ENCODE measurements at places on chromosomes 12 and 14.

GRCh38 chr14:68268197-68268596 is 448.6 kb downstream of the RAD51B start:
- DNase-seq: no peak

DNA sequence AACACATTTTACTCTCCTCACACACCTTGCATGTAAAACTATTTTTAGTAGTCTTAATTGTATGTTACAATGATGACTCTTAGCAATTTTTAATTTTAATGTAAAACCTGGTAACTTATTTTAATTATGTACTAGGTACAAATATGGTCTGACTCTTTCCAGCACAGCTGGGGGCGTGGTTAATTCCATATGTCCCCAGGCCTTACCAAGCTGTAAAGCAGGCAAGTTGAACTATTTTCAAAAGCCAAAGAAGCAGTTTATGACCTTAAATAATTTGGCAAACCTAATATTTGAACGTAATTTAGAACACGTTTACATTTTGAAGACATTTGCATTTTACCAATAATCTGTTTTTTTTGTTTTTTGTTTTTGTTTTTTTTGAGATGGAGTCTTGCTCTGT is 9.3 kb upstream of the ACOT6 start:
- no peak for DNase-seq

GRCh38 chr14:68486033-68486732 is 306.7 kb downstream of the ZFP36L1 start:
- DNase-seq: no peak

DNA sequence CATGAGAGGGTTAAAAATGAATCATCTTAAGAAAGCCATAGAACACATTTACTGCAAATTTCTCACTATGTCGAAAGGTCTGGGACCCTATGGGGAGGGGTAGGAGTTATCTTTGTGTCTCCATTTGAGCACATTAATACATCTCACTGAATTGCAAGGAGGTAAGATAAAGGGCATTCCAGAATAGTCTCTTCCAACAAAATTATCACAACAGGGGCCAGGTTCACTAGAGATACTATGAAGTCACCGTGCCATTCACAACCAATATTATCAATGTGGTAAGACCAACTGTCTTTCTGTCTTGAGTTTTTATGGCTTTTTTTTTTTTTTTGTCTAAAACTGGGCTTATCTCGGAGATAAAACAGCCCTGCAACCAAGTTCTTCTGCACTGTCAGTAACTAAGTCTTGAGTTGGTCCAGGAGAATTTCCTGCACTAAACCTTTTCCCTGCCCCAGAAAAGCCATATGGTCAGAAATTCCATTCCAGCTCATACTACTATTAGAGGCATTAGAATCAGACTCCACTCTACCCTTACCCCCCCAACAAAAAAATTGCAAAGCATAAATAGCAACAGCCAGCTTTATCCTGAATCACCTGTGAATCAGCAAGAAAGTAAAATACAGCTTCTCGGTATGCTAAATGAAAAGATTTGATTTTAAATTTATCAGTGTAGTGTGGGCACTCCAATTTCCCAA is 79.7 kb downstream of the PTPRR start:
- no peak for DNase-seq

- no peak for DNase-seq
These were observed 135.3 kb downstream of the NTF3 start for GRCh38 chr12:5567016-5567725.

DNA sequence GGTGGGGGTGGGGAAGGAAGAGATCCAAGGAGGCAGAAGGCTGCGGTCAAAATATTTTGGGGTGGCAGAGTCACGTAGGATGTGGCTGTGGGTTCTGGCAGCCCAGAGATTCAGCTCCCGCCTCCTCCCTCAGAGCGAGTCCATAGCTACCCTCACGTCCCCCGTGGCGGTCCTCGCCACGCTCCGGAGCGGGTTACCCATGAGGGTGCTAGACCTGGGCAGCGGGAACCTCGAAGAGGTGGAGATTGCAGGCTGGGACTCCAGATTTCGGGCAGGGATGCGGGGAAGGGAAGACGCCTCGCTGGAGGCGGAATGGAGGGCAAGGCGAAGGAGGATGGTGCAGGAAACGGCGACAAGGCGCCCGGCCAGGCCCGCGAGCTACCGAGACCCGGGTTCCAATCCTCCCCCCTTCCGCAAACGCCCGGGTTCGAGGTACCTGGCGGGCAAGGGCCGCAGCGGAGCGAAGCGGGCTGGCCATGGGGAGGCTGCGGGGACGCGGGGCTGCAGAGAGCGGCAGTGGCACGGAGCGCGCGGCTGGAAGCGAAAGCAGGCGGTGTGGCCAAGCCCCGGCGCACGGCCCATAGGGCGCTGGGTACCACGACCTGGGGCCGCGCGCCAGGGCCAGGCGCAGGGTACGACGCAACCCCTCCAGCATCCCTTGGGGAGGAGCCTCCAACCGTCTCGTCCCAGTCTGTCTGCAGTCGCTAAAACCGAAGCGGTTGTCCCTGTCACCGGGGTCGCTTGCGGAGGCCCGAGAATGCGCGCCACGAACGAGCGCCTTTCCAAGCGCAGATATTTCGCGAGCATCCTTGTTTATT is 46.2 kb downstream of the BCAT1 start:
- no peak for DNase-seq

GRCh38 chr14:67385120-67385519 is 25.0 kb downstream of the EIF2S1 start:
- no peak for DNase-seq

DNA sequence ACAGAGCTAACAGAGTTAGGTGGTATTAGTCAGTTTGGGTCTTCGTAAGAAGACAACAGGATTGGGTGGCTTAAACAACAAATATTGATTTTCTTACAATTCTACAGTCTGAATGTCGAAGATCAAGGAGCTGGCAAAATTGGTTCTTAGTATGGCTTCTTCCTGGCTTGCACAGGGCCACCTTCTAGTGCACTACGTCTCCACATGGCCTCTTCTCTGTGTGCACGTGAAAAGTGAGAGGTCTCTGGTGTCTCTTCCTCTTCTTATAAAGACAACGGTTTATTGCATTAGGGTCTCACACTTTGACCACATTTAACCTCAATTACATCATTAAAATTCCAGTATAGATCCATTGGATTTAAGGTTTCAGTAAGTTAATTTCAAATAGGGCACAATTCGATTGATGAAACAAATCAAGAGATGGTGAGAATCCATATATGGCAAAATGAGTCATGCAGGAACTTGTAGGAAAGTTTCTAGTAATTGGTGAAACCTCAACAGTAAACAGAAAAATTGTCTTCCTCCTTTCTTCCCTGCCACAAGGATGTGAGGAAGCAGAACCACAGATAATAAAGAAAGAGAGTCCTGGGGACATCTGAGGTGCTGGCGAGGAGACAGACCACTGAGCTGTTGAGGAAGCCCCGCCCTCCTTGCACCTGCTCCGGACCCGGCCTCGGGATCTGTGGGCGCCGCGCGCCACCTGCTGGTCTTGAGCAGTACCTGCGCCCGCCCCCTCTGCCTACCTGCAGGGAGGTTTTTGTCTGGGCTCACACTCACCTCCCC is 846.7 kb downstream of the TMEM121 start:
- peak; percentile 66 for DNase-seq

DNA sequence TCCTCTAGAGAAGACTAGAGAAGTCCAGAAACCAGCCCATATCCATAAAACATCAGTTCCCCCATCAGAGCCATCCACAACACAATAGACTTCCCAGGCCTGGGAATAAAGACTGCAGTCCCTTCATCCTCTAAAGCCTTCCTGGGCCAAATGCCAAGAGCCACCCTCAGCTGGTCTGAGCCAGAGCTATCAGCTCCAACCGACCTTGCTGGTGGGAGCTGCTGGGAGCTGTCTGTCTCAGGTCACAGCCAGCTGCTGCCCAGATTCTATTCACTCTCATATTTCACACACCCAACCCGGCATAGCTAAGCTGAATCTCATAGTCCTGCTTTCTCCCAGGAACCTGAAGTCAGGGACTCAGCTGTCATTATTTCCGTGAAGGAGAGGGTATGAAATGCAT is 10.9 kb upstream of the TFCP2 start:
- DNase-seq: no peak

DNA sequence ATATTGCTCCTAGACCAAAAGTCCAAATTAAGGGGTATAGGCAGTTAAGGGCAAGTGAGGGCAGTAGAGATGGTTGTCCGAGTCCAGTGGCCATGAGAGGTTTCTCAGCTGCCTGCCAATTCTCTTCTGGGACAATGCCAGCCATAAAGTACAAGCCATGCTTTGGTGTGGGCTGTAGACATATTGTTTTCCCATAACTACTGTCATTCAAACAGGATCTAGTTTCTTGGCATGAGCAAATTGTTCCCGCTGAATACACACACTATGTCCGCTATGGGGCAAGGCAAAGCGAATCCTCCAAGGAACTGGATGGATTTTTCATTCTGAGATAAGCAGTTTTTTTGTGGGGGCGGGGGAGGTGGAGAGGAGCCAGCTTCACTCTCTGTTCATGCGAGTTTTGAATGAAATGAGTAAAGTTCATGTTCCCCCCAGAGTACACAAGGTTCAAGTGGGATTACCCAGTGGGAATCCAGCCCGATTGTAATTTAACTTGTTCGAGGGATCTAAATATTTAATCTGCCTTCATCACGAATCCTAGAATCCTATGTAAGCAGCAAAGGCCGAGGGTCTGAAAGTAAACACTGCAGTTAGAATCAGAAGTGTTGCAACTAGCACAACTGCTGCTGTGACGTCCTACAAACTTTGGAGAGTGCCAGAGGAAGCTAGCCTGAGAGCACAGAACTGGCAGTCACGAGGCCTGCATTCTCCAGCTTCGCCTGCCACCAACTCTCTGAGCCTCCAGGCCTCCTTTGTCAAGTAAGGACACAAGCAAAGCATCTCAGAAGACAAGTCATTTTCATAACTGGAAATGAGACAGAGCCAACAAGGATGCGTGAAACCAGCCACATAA is 137.0 kb downstream of the CRADD start:
- no peak for DNase-seq

GRCh38 chr14:52286661-52287649 is 19.5 kb downstream of the PTGDR start:
- no peak for DNase-seq

GRCh38 chr12:27906127-27906500 is 66.4 kb downstream of the PTHLH start:
- DNase-seq: no peak

GRCh38 chr14:49545716-49546115 is 40.5 kb downstream of the RPS29 start:
- DNase-seq: no peak

DNA sequence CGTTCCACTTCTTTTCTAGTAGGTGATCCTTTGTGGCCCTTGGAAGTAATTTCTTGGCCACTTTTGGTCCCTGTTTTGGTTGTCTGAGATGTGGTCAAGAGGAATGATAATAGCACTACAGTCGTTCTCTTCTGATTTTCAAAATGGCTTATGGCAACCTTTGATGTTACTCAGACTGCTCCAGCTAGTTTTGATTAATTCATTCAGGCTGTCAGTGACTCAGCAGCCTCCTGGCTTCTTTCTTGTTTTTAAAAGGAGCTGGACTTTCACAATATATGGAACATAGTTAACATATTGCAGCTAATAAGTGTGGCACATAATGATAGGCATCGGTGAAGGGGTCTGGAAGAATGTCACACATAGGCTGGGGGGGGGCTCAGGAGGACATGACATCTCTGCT is 47.3 kb downstream of the WDR20 start:
- DNase-seq: no peak

DNA sequence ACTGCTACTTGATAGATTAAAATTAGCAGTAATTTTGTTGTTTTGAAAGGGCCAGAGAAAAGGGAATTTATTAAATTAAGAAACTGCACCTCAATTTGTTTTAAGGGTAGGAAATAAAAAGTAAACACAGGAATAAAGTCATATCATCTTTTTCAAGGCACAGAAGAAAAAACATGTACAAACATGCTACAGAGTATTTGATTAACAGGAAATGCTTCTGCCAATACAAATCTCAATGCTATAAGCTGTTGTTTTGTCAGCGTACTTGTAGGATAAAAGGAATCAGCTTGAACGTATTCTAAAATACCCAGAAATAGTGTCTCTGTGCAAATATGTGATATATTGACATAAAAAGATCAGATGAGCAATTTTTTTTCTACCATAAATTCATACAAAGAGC is 474.0 kb upstream of the MGAT4C start:
- no peak for DNase-seq

DNA sequence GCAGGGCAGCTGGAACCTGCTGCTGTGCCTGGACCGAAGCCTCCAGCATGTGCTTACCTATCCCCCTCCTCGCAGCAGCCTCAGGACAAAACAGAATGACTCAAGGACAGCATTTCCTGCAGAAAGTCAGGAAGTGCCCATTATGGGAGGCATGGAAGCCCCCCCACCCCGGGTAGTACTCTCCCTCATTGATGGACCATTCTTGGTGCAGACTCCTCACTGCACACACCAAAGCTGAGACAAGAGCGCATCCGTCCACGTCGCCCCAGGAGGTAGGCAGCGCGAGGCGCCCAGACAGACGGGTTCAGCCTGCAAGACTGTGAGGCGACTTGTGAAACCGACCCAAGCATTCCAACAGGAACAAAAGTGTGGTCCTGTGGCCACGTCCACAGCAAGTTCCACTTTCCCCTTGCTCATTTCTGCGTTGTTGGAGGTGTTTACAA is 243.9 kb upstream of the ATXN7L3B start:
- no peak for DNase-seq

- no peak for DNase-seq
These were observed 2.9 kb downstream of the NOVA1 start for GRCh38 chr14:26594756-26595545.

GRCh38 chr14:68546839-68547238 is 246.0 kb downstream of the ZFP36L1 start:
- DNase-seq: no peak

GRCh38 chr14:87411370-87411769 is 581.6 kb downstream of the GALC start:
- DNase-seq: no peak

DNA sequence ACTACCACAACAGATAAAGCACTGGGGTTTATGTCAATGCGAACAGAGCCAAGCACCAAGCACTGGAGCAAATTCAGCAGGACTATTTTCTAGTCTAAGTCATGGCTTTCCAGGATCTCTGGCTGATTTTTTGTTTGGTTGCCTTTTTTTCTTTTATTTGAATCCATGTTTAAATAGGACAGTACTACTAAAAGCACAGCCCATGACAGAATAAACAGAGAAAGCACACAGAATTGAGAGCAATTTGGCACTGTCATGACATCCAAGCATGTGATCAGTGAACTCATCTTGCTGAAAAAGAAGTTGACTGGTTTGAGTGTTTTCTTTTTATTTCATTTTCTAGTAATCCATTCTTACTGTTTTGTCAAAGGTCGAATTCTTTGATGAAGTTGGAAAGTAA is 23.1 kb upstream of the RERG start:
- no peak for DNase-seq

DNA sequence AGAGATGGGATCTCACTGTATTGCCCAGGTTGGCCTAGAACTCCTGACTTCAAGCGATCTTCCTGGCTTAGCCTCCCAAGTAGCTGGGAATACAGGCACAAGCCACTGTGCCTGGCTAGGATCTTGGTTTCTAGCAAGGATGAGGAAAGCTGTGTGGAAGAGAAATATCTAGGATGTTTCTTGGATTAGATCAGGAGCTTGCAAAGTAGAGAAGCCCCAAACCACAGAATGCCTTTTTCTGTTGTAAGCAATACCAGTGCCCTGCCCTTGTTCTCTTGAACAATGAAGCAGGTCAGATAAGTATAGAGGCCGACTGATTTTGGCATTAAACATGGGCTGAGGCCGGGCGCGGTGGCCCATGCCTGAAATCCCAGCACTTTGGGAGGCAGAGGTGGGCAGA is 44.3 kb upstream of the STRN3 start:
- no peak for DNase-seq

- no peak for DNase-seq
These were observed 90.5 kb downstream of the KIF26A start for GRCh38 chr14:104228716-104229533.

- no peak for DNase-seq
These were observed 89.3 kb upstream of the TTC7B start for GRCh38 chr14:90905531-90905930.

- DNase-seq: no peak
These were observed 18.1 kb downstream of the CDKN1B start for GRCh38 chr12:12735301-12735700.

Measured in stimulated activated CD4-positive, alpha-beta T cell treated with anti-CD3 and anti-CD28 coated beads, Interleukin-12 subunit alpha, Interleukin-12 subunit beta, amount 100 ng/mL, for 24 hours (primary cell).